ENCODE measurements at places on chromosomes 7 and 10.

GRCh38 chr7:803243-803635 is 29.0 kb upstream of the SUN1 start:
- DNase-seq: no peak

DNA sequence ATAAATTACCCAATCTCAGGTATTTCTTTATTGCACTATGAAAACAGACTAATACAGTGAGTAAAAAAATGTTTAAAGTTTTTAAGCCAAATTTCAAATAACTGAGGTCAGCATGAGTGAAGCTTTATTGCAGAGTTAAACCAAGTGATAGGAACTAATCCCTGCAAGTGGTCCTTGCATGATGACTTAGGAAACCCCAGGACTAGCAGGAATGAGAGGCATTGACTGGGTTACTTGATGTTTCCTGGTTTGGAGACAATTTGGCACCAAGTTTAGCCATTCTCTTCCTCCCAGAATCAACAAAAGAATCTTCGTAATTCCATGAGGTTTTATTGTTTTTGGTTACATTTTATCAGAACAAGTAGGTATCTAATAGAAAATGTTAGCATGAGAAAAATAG is 194.2 kb downstream of the BICC1 start:
- DNase-seq: no peak

GRCh38 chr10:101063548-101064414 is 2.0 kb downstream of the KAZALD1 start:
- no peak for DNase-seq

DNA sequence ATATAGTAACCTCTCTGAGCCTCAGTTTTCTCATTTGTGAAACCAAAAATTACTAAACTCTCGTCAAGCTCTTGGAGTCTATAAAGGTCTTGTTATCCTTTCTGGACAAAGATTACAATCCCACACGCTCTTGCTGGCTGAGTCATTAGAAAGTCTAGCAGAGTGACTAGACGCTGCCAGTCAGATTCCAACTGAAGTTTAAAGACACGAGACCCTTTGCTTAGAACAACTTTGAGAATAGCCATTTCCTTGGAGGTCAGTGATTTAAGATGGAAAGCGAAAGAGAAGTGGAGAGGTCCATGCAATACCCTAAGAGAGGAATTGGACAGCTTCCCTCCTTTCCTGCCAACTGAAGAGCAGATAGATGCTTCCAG is 119.5 kb downstream of the APBB1IP start:
- DNase-seq: no peak

- no peak for DNase-seq
Observed at GRCh38 chr10:427761-428519, 261.5 kb downstream of the DIP2C start.

GRCh38 chr7:28855538-28856217 is 102.5 kb downstream of the TRIL start:
- no peak for DNase-seq

DNA sequence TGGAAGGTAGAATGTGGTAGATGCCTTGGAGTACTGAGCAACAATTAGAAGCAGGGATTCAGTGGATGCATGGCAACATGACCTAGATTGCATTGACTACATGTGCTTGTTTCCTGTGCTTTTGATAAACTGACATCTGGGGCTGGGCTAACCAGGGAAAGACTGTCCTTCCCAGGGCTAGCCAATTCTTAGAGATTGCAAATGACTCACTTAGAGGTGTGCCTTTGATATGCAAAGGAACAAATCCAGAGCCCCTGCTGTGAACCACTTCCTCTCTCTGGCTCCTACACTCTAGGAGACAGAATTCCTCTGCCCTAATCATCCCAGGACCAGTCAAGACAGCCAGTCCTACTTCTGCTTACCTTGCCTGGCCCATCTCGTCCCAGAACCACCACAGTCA is 651.5 kb downstream of the LRMDA start:
- DNase-seq: no peak

- DNase-seq: no peak
Observed at GRCh38 chr7:25894002-25894901, 257.7 kb upstream of the NFE2L3 start.

DNA sequence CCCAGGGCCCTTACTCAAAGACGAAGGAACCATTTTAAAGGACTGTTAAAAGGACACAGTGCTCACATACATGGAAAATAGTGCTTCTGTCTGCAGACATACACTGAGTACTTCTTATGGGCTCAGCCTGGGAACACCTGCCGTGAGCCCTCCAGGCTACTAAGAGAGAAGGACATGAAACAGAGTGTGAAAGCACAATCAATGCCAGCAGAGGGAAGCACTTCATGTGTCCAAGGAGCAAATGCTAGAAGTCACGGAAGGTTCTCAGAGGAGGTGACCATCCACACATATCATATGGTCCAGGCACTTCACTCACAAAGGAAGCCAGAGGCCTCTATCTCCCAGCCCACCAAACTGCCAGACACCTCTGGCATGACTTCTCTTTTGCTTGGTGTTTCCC is 15.5 kb downstream of the ELMO1 start:
- DNase-seq: no peak

- no peak for DNase-seq
Observed at GRCh38 chr10:12130237-12130872, 878 bp downstream of the SEC61A2 start.

DNA sequence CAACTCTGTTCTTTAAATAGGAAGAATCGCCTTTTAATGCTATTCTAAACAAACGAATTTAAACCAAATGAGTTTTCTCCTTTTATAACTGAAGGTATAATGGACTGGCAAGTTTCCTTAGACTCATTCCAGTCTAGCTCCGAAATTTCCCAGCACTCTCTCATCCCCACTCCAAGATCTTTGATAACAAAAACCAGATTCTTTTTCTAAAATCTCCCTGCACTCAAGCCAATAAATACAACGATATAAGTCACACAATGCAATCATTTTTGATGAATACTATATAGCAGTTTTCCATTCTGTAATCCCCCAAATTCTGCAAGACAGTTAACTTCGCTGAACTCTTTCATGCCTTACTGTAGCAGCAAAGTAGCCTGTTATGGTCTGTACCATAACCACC is 1.9 kb downstream of the OGA start:
- no peak for DNase-seq

DNA sequence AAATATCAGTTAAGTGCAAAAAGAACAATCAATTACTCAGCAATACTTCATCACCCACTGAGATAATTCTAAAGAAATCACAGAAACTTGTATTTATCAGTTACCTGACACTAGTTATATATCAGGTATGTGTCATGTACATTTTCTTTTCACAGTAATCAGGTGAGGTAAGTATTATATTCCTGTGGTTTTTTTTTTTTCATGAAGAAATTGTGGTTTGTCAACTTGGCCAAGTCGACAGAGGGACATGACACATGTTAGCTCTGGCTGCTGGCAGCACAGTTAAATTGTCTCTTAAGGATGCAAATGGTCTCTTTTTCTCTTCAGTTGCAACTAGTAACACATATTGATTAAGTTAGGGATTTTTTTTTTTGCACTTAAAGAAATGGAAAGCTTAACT is 13.7 kb upstream of the GPR141 start:
- no peak for DNase-seq

DNA sequence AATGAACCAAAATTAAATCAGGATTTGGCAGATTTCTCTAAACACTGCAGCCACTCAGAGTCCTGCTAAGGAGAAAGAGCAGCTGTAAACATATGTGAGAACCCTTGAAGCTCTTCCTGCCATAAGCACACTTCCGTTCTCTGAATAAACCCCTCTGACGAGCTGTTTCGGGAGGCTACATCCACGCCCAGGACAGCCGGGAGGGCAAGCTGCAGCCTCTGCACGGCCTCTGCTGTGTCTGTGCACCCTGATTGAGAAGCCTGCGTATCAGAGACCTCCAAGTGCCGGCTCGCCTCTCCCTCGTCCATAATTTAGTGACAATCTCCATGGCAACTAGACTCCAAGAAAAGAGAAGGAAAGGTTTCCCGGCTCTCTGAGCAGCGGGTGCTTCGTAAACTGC is 114.4 kb downstream of the PTPRN2 start:
- DNase-seq: no peak

- no peak for DNase-seq
Observed at GRCh38 chr7:19939746-19940145, 166.3 kb upstream of the TMEM196 start.

GRCh38 chr10:132884041-132884440 is 58.3 kb downstream of the CFAP46 start:
- no peak for DNase-seq

GRCh38 chr7:31302356-31302755 is 38.2 kb downstream of the NEUROD6 start:
- DNase-seq: no peak

GRCh38 chr7:85757348-85757747 is 570.5 kb upstream of the SEMA3D start:
- no peak for DNase-seq

GRCh38 chr7:85226361-85227085 is 39.7 kb upstream of the SEMA3D start:
- DNase-seq: no peak

GRCh38 chr10:130362308-130362761 is 226.1 kb downstream of the GLRX3 start:
- DNase-seq: no peak

DNA sequence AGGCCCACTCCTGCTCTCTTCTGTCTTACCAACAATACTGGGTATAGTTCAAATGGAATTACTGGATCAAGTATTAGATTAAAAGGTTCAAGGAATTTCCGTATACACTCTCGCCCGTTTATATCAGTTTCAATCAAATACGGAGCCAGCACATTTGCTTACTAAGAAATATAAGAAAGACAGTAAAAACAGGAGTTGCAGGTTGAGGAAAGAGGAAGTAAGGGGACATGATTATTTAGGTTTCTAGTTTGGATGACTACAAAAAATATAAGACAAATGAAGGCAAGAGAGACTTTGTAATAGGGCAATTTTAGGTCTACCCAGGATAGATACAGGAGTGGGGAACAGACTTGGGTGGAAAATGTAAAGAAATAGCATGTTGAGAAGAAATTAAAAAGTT is 109.9 kb upstream of the ABI1 start:
- no peak for DNase-seq

DNA sequence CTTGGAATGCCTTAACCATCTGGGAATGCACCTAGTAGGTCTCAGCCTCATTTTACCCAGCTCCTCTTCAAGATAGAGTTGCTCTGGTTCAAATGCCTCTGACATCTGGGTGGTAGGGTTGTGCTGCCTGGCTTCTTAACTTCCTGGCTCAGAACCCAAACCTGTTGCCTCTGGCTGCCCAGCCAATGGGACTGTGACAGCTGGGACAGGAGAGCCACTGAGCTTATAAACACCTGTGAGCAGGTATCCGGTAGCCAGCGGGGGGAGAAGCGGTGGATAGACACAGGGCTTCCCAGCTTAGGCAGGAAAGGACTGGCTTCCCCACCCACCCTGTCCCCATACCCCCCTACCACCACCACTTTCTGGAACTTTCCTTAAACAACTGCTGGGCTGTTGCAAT is 115.8 kb upstream of the CARD11 start:
- DNase-seq: no peak

DNA sequence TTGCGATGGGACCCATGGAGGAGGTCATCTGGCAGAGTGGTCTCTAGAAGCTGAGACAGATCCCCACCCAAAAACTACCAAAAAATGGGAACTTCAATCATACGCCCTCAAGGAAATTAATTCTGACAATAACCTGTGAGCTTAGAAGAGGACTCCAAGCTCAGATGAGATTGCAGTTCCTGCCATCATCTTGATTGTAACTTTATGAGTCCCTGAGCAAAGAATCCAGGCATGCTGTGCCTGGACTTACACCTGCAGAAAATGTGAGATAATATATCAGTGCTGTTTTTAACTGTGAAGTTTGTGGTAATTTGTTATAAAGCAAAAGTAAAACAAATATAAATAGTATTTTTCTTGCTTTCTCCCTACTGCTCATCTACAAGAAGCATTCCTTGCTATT is 299.6 kb upstream of the MBL2 start:
- no peak for DNase-seq

GRCh38 chr7:28848906-28849305 is 109.2 kb downstream of the TRIL start:
- no peak for DNase-seq

GRCh38 chr10:104199567-104199966 is 32.6 kb downstream of the CFAP43 start:
- no peak for DNase-seq

Data from omental fat pad (tissue), 4 donors.